ENCODE measurements at places on chromosomes 3 and 15. TPM values are rescaled to one million over a fixed set of nuclear protein-coding genes. Genes with fewer than 3 reads are reported as not detected.

The GPR62 gene
- 0.13 TPM for total RNA-seq

The RTP1 gene
- total RNA-seq: 0.04 TPM

The MME gene
- 16.1 TPM for total RNA-seq

GRCh38 chr3:156751461-156752025, 74.6 kb upstream of the LEKR1 start:
- DNase-seq: peak; percentile 67

GRCh38 chr3:55162031-55162795, 234.4 kb upstream of the LRTM1 start:
- peak; percentile 77 for DNase-seq

DNA sequence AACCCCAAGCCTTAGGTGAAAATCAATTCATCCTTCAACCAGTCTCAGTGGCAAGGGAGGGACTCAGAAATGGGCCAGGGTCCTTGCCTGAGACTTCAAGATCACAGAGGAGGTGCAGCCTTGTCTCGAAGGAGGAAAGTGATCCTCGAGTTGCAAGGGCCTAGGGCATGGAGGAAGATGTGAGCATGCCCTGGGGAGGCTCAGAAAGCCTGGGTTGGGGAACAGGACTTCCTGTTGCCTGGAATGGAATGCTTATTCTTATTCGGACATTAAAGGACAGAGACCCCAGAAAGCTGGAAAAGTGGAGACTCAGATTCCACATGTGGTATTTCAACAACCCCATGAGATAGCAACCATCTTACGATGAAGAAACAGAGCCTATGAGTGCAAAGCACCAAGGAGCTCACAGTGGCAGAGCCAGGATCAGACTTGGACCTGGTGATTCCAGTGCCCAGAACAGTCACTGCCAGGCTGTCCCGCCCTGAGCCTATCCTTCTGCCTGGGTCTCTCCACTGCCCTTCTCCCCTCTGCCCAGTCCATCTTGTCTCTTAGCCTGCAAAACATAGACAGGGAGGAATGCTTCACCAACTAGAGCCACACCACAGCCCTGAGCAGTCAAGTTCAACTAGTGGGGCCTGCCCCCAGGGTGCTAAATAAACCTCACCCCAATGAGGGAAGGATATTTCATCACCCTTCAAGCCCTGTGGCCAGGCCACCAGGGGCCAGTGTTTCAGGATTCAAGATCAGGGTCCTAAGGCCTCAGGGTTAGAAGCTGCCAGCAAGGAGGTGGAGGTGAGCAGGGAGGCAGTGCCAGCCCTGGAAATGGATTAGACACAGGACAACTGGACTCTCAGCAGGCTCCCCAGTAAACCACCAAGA, 21.9 kb downstream of the DAPK2 start:
- DNase-seq: no peak

DNA sequence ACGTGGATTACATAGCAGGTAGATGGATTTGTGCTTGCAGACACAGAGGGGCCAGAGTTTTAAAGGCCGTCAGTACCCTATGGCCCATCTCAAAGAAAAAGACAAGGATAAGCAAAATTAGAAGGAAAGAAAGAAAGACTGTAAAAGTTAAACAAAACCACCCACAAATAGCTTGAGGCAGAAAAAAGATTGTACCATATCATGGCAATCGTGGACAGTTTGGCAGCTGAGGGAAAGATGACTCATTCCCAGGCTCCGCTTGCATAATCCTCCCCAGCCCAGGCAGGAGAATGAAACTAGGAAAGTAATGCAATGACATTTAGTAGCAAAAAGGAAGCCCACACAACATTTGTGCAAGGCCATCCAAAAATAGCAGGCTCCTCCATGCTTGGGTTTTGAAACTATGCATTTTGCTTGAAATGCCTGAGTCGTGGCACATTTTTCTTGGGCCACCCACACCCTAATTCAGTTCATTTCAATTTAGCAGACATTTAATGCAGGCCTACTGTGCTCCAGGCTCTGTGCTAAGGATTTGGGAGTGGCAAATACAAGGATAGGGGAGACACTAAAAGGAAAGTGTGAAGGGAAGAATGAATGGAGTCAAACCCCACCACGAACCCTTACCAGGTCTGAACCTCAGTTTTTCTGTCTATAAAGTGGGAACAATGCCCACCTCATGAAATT, 40.9 kb upstream of the SMAD3 start:
- DNase-seq: peak; percentile 96

DNA sequence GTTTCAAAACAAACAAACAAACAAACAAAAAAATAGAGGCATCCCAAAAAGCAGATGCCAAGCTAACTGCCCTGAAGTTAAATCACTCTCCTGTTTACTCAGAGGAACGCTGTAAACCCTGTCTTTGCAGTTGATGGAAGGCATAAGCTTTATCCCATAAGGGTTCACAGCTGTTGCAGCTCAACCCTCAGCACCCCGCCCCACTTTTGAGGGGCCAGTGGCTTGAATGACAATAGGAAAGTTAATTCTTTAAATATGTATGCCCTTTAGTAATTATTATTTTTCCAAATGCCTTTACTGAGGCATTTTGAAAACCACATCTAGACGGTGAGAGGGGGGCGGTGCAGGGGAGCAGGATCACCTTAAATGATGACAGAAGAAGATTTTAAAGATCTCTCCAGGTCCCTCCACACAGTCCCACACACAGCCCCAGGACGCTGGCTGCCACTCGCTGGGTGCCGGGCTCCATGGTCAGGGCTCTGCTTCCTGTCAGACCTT, 272.1 kb downstream of the FAM43A start:
- DNase-seq: no peak

DNA sequence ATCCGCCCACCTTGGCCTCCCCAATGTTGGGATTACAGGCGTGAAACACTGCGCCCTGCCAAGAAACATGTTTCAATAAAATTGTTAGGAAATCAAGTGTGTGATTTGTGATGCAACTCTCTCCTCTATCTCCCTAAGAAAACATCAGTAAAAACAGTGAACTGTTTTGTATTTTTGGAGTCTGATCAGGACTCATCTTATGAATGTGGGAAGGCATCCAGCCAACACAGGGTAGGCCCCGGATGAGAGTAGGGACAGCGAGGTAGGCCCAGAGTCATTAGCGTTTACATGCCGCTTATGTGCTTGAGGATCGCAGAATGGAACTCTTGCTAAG, 884 bp upstream of the GLYCTK start:
- DNase-seq: no peak

DNA sequence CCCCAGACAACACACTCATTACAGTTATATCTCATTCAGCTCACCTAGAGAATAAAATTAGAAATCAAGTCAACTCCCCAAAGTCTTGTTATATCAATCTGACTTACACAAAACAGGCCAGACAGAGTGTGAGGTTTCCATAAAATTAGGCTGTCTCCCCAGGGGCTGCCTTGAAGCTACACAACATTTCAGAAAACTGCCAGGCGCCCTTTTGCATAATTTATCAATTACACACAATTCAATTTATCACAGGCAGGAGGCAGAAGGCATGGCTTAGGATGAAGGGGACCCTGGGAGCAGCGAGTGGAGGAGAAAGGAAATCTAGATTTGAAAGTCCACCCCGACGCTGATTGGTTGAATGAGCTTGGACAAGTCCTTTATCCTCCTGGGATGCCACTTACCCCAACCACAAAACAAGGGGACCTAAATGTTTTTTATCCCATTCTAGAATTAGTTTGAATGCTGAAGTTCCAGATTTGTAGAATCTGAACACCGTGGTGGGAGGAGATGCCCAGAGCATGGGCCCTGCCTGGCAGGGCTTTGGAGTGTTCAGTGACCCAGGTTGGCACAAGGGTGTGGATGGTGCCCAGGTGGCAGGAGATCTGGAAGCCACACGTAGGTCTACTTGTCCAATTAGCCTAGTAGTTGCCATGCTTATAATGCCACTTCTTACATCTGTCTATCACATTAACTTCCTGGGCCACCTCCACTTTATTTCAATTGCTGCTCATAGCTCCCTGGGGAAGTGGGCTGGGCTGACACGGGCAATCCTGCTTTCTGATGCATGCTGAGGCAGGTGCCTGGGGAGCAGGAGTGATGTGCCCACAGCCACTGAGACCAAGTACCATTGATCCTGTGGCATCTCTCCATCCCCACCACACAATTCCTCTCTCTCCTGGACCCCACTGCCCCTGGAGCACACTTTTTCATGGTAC, 119.8 kb upstream of the TLE3 start:
- no peak for DNase-seq

GRCh38 chr15:101723171-101723873, 951 bp downstream of the TARS3 start:
- DNase-seq: peak; percentile 49
